Stimulated activated CD4-positive, alpha-beta T cell treated with anti-CD3 and anti-CD28 coated beads, Interleukin-15, amount 100 ng/mL, for 24 hours (primary cell): ENCODE measurements at places on chromosomes 5 and 9.

GRCh38 chr5:114335391-114335790 is 26.5 kb upstream of the KCNN2 start:
- DNase-seq, result no peak

DNA sequence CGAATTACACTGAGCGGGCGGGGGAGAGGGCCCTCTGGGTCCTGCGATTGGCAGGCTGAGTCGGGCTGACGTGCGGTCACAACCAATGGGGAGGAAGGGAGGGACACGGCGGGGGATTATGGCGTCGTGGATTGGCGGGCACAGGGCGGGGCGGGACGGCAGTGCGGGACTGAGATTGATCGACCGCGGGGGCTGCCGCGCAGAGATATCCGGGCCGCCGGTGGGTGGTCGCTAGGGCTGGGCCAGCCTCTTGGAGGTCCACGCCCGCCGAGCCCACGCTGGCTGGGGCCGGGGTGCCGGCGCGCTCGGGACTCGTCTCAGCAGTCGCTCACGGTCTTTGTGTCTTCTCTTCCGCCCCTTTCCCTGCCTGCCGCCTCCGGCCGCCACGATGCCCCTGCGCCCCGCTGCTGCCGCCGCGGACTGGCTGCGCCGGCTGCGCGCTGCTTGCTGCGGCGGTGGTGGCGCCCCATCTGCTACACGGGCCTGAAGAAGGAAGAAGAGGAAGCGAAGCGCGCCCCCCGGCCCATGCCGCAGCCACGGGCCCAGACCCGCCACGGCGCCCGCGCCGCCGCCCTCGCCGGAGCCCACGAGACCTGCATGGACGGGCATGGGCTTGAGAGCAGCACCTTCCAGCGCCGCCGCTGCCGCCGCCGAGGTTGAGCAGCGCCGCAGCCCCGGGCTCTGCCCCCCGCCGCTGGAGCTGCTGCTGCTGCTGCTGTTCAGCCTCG is at the start of gene RGMB:
TSS of gene RGMB (plus strand) at position 200 of the 728 bp plus-strand sequence. CDS start at position 608, 408 bp downstream.
- peak; percentile 95 for DNase-seq

GRCh38 chr5:72523960-72524582 is 16.9 kb upstream of the ZNF366 start:
- no peak for DNase-seq

DNA sequence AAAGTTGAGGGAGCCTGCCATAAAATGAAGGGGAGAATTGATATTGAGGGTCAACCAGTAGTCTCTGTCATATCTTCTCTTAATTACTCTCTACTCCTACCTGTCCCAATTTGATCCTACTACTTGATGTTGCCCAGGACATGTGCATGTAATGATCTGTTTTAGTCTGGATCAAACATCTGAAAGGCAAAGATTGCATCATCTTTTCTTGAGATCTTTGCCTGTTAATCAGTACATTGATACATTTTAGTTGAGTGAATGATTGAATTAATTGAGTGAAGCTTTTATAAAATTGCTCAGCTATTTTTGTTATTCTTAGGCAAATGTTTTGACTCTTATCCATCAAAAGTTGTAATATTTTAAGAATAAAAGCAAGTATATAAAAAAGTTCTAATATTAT is 21.7 kb downstream of the ARHGEF28 start:
- DNase-seq, result no peak

GRCh38 chr5:52767217-52767743 is 20.4 kb upstream of the ITGA1 start:
- DNase-seq, result no peak

DNA sequence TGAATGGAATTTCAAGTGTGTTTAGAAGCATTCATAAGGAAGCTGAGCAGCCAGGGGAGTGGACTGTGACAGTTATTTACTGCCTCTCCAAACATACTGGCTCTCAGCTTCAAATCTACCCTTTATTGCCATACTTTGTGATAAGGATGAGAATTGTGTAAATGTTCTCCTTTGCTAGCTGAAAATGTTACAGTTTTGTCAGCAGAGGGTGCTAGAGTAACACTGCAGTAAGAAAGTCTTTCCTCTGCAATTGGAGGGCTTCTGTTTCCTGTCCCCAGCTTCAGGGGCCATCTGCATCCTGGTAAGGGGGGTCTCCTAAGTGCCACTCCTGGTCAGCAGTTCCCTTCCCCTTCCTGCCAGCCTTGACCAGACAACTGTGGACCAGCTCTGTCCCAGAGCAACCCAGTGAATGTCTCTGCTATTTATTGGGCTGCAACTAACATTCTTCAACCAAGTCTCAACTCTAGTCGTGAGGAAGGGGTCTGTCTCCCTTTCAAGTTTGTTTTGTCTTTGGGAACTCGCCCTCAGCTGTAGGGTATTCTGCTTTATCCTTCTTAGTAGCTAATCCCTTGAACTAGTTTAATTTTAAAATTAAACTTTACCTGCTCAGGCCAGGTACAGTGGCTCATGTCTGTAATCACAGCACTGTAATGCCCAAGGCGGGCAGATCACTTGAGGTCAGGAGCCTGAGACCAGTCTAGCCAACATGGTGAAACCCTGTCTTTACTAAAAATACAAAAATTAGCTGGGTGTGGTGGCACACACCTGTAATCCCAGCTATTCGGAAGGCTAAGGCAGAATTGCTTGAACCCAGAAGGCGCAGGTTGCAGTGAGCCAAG is 45.3 kb downstream of the RAPGEF6 start:
- DNase-seq, result peak; percentile 11

GRCh38 chr5:80569086-80569960 is 757 bp downstream of the ANKRD34B start:
- DNase-seq, result peak; percentile 22

DNA sequence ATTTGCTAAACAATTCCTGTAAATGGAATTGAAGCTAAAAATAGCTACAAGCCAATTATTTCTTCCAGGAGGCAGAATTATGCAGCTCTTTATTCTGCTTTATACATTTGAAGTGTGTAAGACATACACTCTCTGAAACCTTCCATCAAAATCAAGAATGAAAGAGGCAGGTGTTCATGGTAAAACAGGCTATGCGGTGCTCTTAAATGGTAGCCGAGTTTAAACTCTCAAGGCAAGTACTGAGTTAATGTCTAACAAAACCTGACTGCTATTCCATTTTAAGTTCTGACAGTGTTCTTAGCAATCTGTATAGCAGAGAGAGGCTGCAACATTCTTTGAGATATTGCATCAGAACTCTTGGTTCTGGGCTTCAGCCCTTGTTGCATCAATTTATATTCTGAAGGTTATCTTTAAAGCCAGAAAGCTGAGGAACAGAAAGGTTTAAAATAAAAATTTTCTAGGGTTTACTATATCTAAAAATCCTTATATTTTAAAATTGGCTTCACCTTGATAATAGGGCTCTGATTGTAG is 248.3 kb upstream of the CCNG1 start:
- DNase-seq, result no peak

DNA sequence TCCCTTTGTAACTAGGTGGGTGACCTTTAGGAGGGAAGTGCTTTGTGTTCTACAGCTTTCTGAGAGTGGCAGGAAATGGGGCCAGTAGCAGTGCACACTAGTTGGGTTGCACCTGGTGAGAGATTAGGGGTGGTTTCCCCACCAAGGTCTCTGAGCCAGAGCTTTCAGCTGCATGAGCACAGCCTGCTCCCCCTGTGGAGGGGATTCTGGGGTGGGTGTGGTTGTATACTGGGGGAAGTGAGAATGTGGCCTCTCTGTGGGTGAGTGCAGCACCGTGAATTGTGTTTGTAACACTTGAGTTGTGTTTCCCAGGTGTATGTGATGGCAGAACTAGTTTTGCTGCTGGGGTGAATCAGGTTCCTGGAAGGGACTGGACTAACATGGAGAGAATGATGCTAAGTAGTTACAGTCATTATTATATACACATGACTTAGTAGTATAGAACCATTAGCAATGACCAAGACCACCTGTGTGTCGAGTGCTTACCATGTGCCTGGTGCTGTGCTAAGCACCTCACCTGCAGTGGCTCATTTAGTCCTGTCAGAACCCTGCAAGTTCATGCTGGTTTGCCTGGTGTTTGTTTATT is 11.8 kb upstream of the CXXC5 start:
- peak; percentile 63 for DNase-seq

DNA sequence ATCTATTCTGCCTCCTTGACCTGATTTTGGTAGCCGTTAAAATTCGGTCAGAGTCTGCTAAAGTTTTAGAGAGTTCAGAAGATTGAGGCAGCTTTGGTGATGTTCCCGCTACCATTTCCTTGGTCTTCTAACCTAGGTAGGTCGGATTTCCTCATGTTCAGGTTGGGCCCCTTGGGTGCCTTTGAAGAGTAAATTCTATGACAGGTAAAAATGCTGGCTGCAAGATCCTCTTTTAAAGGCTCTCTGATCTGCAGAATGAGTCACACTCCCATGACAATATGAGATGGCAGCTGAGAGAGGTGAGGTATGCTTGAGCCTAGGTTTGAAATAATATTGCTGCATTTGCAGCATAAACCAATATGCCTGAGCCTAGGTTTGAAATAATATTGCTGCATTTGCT is 198.9 kb downstream of the TSSK1B start:
- no peak for DNase-seq
